Stromal cell of bone marrow (primary cell): ENCODE measurements at places on chromosomes 6 and 20.
A peak's percentile ranks its signal among the peaks of the same experiment; 100 is the strongest.

- no peak for DNase-seq
These were observed 42.5 kb downstream of the PREX1 start for GRCh38 chr20:48785256-48785655.

DNA sequence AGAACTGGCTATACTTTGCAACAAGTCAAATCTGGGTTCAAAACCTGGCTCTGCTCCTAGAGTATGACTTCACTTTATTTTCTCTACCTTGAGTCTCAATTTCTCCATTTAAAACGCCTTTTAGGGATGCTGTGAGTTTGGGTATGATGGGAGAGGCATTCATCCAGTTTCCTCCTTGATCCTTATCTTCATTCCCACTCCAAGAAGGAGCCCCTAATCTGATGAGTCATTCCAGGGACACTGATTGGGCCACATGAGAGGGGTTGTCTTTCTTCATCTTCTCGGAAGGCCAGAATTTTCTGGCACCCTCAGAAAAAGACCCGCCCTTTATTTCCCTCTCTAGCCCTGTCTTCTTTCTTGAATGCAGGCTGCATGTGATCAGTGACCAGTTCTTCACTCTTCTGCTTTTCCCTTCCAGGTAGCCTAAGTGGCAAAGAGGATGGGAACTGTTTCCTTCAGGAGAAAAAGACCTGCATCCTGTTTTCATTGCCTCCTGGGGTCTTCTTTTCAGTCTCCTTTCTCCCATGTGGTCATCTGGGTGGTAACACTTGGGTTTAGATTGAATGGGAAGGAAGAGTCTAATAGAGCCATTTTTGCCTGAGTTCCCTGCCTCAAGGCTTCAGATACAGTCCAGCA lies 32.1 kb upstream of the PNRC1 start:
- no peak for DNase-seq

- DNase-seq = no peak
These were observed 36.4 kb downstream of the ELOVL5 start for GRCh38 chr6:53312355-53312754.

DNA sequence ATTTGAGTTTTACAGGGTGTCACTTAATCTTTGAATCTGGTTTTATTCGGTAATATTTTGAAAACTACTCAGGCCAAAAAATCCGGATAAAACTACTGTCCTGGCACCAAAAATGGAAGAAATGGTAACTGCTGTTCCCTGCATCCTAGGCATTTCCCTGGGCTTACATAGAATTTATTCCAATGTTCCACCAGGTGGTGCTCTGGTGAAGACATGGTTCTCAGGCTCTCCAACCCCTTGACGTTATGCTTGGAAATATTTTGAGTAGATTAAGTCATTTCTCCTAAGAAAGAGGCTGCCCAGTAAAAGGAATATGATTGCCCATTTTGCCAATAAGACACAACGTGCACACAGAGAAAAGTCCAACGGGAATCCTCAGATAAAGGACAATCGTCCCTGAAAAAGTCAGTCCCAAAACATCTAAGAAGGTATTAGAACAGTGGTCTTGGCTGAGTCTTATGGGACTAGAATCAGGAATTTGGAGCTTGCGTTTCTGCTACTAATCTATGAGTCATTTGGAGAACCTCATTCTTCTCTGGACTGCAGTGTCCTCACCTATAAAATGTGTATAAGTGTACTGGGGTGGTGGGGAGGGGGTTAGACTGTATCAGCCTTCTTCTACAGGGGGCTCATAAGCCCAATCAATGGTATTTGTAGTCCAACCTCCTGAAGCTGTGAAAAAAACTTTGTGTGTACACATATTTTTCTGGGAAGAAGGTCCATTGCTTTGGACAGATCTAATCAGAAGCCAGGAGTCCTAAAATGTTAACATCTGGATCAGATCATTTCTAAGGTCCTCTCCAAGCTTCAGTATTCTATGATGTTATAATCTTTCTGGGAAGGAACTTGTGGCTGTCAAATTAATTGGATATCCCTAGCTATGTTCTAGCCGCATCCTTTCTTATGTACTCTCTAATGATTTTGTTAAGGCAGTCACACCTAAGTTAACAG lies 131.0 kb upstream of the BMP2 start:
- DNase-seq = peak; percentile 76

GRCh38 chr6:139014945-139015344 lies 13.6 kb upstream of the ABRACL start:
- no peak for DNase-seq
